ENCODE measurements at places on chromosomes 13 and 19.
A peak's percentile ranks its signal among the peaks of the same experiment; 100 is the strongest.

- no peak for DNase-seq
Observed at GRCh38 chr19:30428092-30428680, 56.0 kb downstream of the ZNF536 start.

DNA sequence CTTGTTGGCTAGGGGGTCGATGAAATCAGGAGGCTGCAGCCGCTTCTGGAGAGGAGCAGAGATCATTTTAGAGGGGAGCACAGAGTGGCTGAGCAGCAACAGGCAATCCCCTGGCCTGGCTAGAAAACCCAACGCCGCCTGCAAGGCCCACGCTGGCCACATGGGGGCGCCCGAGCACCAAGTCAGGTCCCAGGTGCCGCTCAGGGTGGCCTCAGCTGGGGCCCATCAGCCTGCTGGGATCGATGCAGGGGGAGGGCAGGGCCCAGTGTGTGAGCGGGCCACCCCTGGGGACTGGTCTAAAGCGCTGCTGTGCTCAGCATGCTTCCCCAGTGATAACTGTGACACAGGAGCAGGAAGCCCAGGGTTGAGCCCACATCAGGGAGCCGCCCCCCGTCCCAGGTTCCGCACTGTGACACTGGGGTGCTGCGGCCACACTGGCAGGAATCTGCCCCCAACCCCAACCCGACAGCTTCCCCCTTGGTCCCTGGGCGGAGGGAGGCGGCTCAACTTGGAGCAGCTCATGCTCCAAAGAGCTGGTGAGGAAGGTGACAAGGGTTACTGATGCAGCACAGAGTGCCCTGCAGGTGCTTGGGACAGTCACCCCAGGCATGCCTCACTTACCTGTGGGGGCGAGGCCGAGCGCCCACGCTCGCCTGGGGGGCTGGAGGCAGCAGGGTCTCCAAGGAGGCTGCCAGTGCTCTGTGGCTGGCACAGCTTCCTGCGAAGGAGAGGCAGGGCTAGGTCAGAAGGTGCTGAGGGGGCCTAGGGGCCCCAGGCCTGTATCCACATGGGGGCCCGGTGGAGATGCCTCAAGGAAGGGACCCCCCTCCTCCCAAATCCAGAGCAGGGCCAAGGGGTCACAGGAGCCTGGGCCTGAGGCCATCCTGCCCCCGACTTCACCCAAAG is 13.3 kb upstream of the ISYNA1 start:
- DNase-seq, result peak; percentile 82

GRCh38 chr19:31675193-31675913 is 326.1 kb upstream of the TSHZ3 start:
- no peak for DNase-seq

GRCh38 chr13:100944791-100945345 is 270.3 kb upstream of the TMTC4 start:
- no peak for DNase-seq

DNA sequence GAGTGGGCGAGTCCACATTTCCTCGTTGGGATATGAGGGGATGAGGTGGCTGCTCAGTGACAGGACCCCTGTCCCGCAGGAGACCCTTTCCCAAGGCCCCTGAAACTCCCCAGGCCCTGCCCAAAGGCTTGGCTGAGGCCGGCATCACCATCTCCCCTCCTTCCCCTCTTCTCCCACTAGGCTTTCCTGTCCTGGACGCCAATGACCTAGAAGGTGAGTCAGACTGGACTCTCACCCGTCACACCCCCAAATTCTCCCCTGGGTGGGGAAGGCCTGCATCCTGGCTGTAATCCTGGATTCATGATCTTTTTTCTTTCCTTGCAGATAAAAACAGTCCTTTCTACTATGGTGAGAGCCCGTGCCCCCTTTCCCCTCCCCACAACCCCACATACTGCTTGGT is 5.3 kb downstream of the FXYD3 start:
- no peak for DNase-seq

DNA sequence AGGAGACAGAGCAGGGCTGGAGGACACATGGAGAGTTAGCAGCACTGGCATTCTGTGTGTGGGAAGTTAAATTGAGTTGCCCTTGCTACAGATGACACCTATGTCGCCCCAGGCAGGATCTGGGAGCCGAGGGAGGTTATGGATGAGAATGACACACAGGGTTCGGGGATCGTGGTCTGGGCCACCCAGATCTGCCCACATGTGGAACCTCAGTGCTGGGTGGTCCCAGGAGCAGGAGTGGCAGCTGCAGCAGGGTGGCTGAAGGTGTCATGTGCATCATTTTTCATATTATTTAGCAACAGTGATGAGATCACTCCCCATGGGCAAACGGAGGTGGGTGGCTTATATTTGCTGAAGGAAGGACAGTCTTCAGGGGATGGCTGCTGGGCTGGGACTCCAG is 3.2 kb downstream of the IL17D start:
- no peak for DNase-seq
